Activated CD4-positive, alpha-beta T cell treated with anti-CD3 and anti-CD28 coated beads for 36 hours (primary cell): ENCODE measurements at places on chromosomes 13 and 19.

- DNase-seq = no peak
Observed at GRCh38 chr13:27024074-27024461, 147.5 kb downstream of the USP12 start.

DNA sequence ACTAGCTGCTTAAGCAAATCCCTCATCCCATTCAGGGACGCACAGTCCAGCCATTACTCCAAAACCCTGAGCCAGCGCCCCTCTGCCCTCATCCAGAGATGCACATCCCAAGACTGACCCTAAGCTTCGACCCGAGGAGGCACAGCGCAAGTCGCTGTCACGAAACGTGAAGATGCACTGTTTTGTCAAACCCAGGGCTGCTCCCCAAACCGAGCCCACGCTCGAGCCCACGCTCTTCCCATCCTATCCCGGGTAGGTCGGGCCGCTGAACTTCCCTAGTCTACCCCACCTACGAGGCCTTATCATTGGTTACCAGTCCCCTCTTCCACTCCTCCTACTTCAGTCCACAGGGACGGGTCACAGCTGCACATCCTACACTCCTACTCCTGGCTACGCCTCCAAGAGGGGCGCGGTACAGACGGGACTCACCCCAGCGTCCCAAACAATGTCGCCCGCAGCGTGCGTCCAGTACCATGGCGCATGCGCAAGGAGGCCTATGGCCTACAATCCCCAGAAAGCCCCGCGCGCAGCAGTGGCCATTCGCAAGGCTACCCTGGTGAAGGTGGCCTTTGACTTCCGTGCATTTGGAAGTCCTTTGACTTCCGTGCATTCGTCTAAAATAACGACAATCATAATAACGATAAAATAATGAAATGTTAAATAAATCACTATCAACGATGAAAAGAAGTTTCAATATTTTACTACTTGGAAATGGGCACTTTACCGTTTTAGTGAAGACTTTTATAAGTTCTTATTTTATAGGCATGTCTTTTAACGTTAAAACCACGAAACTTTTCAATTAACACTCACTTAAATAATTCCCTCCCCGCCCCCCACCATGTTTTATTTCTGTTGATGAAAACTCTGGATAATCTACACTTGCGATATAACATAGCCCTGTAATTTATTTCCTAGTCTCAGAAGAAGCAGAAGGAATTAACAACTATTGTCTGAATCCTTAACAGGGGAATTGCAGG is at the start of gene ZNF285:
TSS of gene ZNF285 (minus strand) at position 470 of the 977 bp plus-strand sequence. CDS start 4,395 bp downstream, outside the sequence.
- DNase-seq = peak; percentile 91

DNA sequence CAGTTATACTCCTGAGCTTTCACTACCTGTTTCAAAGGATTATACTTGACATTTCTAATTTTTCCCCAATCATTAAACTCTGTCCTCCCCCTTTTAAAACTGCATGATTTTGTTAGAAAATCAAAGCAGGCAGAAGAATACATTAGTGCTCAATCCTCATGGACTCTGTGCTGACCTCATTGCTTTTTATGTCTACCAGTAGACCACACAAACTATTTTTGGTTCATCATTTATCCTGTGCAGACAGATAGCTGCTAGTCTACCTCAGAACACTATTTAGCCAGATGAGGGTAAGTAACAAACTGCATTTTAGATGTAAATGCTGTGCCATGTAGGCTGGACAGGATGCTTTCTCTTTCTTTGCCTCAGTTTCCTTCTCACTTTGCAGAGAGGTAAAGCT is 235.9 kb downstream of the DCT start:
- no peak for DNase-seq

DNA sequence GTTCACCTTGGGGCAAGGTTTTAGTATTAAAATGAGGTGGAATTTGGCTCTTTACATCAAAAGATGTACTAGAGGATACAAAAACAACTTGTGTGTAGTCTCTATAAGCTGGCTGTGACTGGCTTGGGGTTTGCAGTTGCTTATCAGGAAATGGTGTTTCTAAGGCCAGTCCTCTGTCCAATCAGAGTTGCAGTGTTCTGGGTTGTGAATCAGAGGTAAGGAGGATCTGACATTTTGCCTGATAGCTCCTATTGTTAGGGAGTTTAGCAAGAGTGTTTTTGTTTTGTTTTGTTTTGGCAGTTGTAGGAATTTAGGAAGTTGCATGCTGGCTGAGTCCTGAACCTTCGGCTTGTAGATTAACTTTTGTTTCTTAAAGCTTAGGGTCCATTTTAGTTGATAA is 20.1 kb upstream of the ESD start:
- no peak for DNase-seq

DNA sequence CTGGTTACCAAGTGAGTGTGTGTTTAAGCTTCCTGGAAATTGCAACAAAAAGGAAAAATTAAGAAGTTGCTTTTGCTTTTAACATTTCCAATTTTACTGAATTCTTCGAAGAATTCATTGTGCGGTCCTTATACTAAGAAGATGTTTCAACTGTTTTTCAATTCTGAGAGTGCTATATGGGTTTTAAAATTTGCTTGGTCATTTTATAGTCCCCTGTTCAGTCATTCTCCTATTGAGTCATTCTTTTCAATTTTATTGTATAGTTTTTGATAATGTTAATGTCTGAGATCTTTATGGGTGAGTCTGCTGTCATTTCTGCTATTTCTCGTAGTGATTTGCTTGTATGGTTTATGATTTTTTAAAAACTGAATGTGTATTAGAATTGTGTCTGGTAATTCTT is 26.5 kb downstream of the UBA2 start:
- DNase-seq = no peak
